ENCODE measurements at places on chromosomes 16 and 17. TPM values are rescaled to one million over a fixed set of nuclear protein-coding genes. Genes with fewer than 3 reads are reported as not detected.

- DNase-seq: no peak
Measured at GRCh38 chr17:22435231-22435974, 743.1 kb downstream of the KCNJ18 start.

Gene FOXF1
- total RNA-seq: 0.16 TPM

Gene PCGF2
- total RNA-seq: 29.3 TPM

Gene ITGAD
- not detected for total RNA-seq

DNA sequence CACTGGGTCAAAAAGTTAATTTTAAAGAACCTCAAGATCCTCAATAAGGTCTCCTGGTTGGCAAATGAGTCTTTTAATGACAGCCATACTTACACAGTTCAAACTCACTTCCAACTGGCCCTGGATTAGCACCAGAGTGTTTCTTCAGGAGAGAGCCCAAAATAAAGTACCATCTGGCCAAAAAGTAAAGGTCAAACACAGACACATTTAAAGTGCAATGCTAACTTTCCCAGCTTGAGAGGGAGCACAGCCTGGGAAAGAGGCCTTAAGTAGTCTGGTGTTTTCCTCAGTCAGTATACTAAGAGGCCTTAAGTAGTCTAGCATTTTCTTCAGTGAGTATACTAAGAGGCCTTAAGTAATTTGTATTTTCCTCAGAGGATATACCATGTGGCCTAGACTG, 46.6 kb upstream of the ERN1 start:
- DNase-seq: no peak

- no peak for DNase-seq
Measured at GRCh38 chr17:40872416-40872815, 5.4 kb upstream of the KRT12 start.

GRCh38 chr17:51995797-51996403, 162.6 kb downstream of the CA10 start:
- DNase-seq: no peak

Data from cardiac septum (tissue), 1 donor.